Neural crest cell (in vitro differentiated cells): ENCODE measurements at places on chromosomes 2 and 18. TPM values are rescaled to one million over a fixed set of nuclear protein-coding genes. Genes with fewer than 3 reads are reported as not detected.
A peak's percentile ranks its signal among the peaks of the same experiment; 100 is the strongest.

DNA sequence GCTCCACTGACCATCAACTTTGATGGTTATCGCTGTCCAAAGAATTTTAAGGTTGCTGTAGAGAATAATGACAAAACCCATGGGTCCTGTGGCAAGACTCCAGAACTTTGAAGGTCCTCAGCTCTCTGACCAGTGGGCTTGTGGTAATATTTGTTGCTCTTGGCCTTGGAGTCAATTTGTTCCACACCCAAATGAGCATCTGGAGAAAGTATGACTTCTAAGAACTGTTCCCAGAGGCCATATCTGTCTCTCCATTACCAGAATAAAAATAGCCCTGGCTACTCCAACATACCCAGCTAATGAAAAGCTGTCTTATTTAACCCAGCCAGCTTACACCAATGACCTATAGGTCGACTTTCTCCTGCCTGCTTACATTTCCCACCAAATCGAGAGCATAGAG is 466.4 kb downstream of the MEIS1 start:
- DNase-seq = no peak
- H3K4me3 ChIP-seq = no peak overlapping the region
- H3K36me3 ChIP-seq = no peaks in the 10 kb centered on the region
- no peaks in the 10 kb centered on the region for H3K4me1 ChIP-seq

DNA sequence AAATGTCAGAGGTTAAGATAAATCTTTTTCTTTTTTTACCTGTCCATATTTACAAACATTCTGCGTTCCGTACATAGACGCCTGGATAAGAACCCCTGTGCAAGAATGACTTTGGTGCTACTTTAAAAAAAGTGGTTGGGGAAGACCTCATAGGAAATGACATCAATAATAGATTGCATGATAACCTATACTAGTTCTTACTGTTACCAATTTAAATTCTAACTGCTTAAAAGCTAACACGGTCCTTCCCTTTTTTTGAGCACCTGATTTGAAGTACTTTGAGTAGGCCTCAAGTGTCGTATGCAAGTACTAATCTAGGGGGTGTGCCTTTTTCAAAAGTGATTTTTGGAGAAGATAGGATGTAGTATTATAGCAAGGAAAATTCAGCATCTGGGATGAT is 2.1 kb downstream of the SLC39A10 start:
- H3K27me3 ChIP-seq = no peaks in the 10 kb centered on the region
- H3K27ac ChIP-seq = no peak overlapping the region
- no peak for DNase-seq
- H3K4me3 ChIP-seq = peak overlapping the region; percentile 99

GRCh38 chr2:127277028-127277427 is 16.9 kb downstream of the ERCC3 start:
- peaks cover 15% of the 10 kb centered on the region for H3K36me3 ChIP-seq
- DNase-seq = no peak
- H3K27ac ChIP-seq = no peak overlapping the region
- H3K4me3 ChIP-seq = no peak overlapping the region
- no peaks in the 10 kb centered on the region for H3K27me3 ChIP-seq

DNA sequence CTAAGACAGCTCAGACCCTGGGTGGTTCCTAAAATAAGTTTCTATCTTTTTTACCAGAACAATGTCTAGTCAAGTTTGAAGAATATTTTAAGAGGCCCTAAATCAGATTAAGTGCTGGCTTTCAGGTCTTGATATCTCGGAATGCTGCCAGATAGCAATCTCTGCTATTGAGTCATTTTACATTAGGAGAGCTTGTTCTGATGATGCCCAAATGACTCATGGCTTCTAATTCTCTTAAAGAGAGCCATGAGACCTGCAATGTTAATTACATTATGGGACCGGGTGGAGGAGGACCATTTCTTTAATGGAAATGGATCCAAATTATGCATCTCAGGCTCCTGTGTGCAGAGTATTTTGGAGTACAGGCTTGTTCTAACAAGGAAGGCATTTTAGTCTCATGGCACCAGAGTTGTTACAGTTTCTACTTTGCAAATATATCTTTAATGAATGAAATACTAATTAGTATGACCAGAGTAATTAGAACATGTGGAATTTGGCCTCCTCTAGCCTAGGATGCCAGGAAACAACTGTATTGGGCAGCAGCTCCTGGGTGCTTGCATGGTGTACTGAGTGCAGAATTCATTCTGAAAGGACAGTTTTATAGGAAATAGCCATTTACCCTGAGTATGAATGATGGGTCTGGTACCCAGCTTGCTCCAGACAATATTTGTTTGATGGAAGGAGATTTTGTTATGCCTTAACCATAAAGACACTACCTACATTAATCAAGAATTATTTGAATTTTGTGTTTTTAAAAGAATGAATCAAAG is 94.0 kb upstream of the SULT1C3 start:
- no peak overlapping the region for H3K4me3 ChIP-seq
- no peaks in the 10 kb centered on the region for H3K4me1 ChIP-seq
- H3K36me3 ChIP-seq = no peaks in the 10 kb centered on the region
- H3K27ac ChIP-seq = no peak overlapping the region
- H3K27me3 ChIP-seq = peaks cover 5% of the 10 kb centered on the region

- H3K4me1 ChIP-seq = peaks cover 27% of the 10 kb centered on the region
- no peak for DNase-seq
- H3K36me3 ChIP-seq = no peaks in the 10 kb centered on the region
- H3K27me3 ChIP-seq = no peaks in the 10 kb centered on the region
- H3K27ac ChIP-seq = no peak overlapping the region
- H3K4me3 ChIP-seq = no peak overlapping the region
These were observed 329.3 kb downstream of the TXNL1 start for GRCh38 chr18:56309104-56309503.

GRCh38 chr2:134692499-134692898 is 26.3 kb downstream of the TMEM163 start:
- no peaks in the 10 kb centered on the region for H3K4me1 ChIP-seq
- no peak for DNase-seq
- no peaks in the 10 kb centered on the region for H3K36me3 ChIP-seq
- H3K4me3 ChIP-seq = no peak overlapping the region
- H3K27me3 ChIP-seq = peaks cover 2% of the 10 kb centered on the region

DNA sequence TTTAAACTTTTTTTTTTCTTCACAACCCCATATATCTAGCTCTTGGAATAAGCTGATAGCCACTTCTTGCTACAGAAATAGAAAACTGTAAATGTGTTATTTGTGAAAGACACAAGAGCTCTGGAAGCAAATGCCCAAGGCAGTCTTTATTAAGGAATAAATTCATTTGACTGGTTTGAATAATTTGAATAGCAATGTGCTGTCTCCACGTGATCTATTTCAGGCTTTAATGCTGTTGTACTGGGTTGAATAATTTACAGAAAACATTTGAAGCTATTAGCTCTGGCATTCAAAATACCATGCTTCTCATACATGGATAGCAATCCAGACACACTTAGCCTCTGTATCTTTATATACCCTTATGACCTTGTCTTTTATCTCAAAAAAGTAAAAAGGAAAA is 366.7 kb upstream of the KCNJ3 start:
- no peak overlapping the region for H3K27ac ChIP-seq
- no peaks in the 10 kb centered on the region for H3K27me3 ChIP-seq
- H3K4me3 ChIP-seq = no peak overlapping the region
- H3K4me1 ChIP-seq = no peaks in the 10 kb centered on the region
- no peaks in the 10 kb centered on the region for H3K36me3 ChIP-seq

GRCh38 chr2:179021258-179021657 is 28.7 kb downstream of the CCDC141 start:
- no peak overlapping the region for H3K4me3 ChIP-seq
- DNase-seq = no peak
- H3K27me3 ChIP-seq = no peaks in the 10 kb centered on the region
- H3K36me3 ChIP-seq = no peaks in the 10 kb centered on the region
- H3K4me1 ChIP-seq = no peaks in the 10 kb centered on the region

DNA sequence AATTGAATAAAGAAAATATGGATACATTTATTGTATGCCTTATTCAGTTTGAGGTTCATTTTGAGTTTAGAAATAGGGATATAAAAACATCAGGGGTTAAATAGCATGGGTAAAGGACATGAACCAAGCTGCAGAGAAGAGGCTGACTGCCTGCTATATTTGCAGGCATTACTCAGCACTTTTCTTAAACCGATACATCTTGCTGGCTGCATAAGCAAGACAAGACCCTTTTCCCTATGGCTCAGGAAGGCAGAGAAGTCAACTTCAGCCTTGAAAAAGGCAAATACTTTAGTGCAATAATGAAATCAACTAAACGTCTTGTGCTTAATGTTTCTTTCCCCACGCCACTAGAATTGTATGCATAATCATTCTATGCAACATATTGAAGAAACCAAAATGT is 36.4 kb downstream of the SCN1A start:
- H3K4me3 ChIP-seq = no peak overlapping the region
- DNase-seq = no peak
- peaks cover 32% of the 10 kb centered on the region for H3K4me1 ChIP-seq
- H3K27ac ChIP-seq = peak overlapping the region; percentile 36
- no peaks in the 10 kb centered on the region for H3K36me3 ChIP-seq
- no peaks in the 10 kb centered on the region for H3K27me3 ChIP-seq

DNA sequence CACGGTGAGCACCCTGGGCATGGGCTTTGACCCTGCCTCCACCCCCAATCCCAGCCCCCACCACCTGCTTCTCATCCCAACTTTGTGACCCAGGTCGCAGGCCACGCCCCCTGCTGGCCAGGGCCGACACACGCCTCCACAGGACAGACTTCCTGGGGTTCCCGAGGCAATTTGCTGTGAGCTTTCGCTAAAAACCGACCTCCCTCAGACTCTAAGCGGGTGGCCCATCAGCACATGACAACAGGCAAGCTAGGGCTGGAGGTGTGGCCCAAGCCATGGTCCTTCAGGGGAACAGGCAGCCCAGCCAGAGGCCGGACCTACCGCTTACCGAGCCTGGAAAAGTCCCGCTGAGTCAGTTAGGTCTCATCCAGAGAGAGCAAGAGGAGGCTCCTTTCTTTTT is 31.9 kb downstream of the C1QL2 start:
- no peaks in the 10 kb centered on the region for H3K36me3 ChIP-seq
- H3K27me3 ChIP-seq = peaks cover 62% of the 10 kb centered on the region
- no peaks in the 10 kb centered on the region for H3K4me1 ChIP-seq
- DNase-seq = peak; percentile 43
- no peak overlapping the region for H3K27ac ChIP-seq

DNA sequence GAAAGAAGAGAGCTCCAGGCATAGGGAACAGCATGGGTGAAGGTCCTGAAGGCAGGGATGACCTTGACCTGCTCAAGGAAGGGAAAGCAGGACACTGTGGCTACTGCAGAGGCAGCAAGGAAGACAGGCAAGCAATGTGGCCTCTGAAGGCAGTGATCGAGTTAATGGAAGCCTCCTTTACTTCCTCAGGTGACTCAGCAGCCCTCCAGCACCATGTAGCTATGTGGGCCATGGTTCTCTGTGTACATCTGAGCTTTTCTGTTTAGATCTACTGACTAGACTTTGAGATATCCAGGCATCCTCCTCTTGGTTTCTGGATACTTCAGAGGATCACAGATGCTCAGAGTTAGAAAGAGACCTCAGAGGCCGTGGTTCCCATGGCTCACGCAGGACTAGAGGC is 107.3 kb upstream of the PID1 start:
- H3K27ac ChIP-seq = no peak overlapping the region
- H3K36me3 ChIP-seq = peaks cover 7% of the 10 kb centered on the region
- H3K4me3 ChIP-seq = no peak overlapping the region
- H3K27me3 ChIP-seq = no peaks in the 10 kb centered on the region
- H3K4me1 ChIP-seq = no peaks in the 10 kb centered on the region
- DNase-seq = no peak

DNA sequence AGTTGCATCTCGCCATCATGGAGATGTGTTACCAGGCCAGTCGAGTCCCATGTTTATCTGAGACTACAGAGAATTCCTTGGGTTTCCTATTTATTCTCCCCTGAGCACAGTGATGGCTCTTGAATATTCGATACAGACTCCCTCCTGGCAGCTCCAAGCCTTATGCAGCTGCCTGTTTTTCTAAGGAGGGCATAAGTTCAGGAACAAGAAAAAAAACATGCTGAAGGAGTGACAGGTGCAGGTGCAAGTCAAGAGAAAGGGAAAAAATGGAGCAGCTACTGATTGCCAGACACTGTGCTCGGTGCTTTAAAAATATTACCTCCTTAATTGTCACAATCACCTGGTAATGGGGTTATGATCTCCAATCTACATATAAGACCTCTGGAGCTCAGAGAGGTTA is 177.2 kb upstream of the DPP10 start:
- peaks cover 4% of the 10 kb centered on the region for H3K4me1 ChIP-seq
- no peak overlapping the region for H3K27ac ChIP-seq
- DNase-seq = no peak
- no peaks in the 10 kb centered on the region for H3K36me3 ChIP-seq
- no peak overlapping the region for H3K4me3 ChIP-seq

- no peak overlapping the region for H3K4me3 ChIP-seq
- peaks cover 4% of the 10 kb centered on the region for H3K4me1 ChIP-seq
- peaks cover 30% of the 10 kb centered on the region for H3K27me3 ChIP-seq
These were observed 5.5 kb upstream of the LIMS2 start for GRCh38 chr2:127680706-127681287.

- H3K4me1 ChIP-seq = no peaks in the 10 kb centered on the region
- DNase-seq = no peak
These were observed 898.2 kb downstream of the NRXN1 start for GRCh38 chr2:50133766-50134165.

DNA sequence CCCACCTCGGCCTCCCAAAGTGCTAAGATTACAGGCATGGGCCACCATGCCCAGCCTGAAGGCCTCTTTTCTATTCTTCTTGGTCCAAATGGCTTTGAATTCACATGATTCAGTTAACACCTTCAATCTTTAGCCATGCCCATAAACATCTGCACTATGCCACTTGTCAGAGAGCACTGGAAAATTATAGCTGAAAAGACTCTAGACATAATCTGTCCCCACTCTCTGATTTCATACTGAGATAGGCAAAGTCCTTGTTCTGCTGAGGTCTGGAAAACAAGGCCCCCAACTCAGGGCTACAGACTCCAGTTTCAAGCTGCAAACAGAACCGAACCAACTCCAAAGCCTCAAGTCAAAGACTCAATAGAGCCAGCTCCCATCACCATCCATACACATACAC is 170.7 kb downstream of the ANTXR1 start:
- no peak overlapping the region for H3K4me3 ChIP-seq
- no peak overlapping the region for H3K27ac ChIP-seq

DNA sequence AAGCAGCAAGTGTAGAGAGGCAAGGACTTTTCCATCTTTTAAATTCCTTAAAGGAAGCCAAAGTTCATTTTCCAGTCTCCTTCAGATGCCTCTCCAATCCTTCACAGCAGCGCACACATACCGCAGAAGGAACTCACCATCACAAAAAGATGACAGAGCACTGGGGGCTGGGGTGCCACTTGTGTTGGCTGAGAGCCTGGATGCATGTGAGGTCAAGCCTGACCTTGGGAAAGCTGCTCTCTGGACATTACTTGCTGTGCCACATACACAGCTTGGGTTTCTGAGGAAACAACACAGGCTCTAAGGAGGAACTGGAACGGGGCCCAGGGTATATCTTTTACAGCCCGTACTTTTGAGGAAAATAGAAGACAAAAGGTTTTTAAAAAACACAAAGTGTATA is 364.3 kb upstream of the MEX3C start:
- H3K4me1 ChIP-seq = peaks cover 5% of the 10 kb centered on the region
- no peak overlapping the region for H3K27ac ChIP-seq
- no peak for DNase-seq
- H3K27me3 ChIP-seq = no peaks in the 10 kb centered on the region
- no peak overlapping the region for H3K4me3 ChIP-seq
- no peaks in the 10 kb centered on the region for H3K36me3 ChIP-seq

DPP10 gene
- 2.1 and 3.0 TPM in 2 replicates for total RNA-seq

UXS1 gene
- 50.2 and 55.4 TPM in 2 replicates for total RNA-seq

CCNT2 gene
- total RNA-seq = 64.6 and 65.5 TPM in 2 replicates

DGUOK gene
- 97.7 and 100 TPM in 2 replicates for total RNA-seq

INHA gene
- 0.50 TPM in 1 of 2 replicates, not detected in the other for total RNA-seq

TFCP2L1 gene
- total RNA-seq = not detected in 2 replicates

NGEF gene
- 0.96 and 1.5 TPM in 2 replicates for total RNA-seq

NR4A2 gene
- 7.8 and 7.9 TPM in 2 replicates for total RNA-seq
